AG08395 (cell line): ENCODE measurements at places on chromosomes 2 and 18.

DNA sequence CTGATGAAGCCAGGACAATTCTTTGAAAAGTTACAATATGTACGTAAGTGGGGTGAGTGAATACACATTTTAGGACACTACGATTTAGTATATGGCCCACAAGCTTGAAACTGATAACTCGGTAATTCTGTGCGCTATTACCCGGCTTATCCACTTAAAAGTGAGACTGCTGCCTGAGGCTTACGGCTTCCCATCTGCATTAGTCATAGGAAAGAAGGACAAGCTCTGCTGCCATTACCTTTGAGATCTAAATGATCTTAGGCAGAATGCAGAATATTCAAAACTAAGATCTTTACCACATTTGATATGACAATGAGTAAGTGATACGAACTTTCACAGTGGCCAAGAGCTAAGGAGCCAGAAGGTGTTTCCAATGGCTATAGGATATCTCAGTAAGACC is 133.3 kb downstream of the GAREM1 start:
- no peak for DNase-seq

DNA sequence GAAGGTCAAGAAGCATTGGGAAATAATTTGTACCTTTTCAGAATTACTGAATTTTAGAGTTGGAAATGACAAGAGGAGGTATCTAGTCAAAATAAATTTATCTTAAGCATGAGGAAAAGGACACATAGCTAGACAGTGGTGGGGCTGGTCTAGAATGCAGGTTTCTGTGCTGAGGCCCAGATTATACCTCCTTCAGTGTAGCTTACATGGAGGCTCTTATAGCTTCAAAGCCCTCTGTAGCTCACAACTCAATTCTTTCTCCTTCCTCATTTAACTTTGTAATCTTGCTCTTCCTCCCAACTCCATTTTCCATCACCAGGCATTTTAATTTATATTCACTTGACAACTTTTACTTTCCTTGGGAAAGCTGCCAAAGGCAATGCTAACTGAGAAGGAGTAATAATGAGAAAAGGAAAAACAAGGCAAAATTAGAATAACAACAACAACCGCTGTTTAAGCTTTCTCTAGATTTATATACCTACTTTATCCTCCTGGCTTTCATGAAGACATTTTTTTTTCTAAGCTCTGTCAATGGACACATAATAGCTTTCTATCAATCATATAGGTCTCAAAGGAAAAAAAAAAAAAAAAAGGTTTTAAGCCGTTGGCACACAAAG is 58.5 kb downstream of the CLHC1 start:
- DNase-seq, result no peak

GRCh38 chr2:156399950-156400705 is 36.1 kb upstream of the GPD2 start:
- peak; percentile 81 for DNase-seq

GRCh38 chr18:22831441-22831904 is 101.7 kb upstream of the RBBP8 start:
- DNase-seq, result no peak

DNA sequence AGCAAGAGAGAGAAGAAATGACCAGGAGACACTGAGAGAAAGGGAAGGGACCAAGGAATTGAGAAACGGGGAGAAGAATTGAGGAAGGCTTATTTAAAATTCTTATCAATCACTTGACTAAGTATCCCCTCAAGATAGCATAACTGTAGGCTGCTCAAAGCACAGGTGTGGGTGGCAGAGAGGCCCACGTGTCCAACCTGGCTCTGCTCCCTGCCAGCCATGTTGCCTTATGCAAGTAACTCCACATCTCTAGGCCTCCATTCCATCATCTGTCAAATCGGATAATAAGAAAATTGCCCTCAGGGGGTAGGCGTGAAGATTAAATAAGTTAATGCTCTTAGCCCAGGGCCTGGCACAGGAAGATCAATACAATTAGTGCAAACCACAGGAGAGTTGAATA is 7.4 kb upstream of the NPAS2 start:
- no peak for DNase-seq

- no peak for DNase-seq
Observed at GRCh38 chr2:53312721-53313120, 454.9 kb upstream of the CHAC2 start.

DNA sequence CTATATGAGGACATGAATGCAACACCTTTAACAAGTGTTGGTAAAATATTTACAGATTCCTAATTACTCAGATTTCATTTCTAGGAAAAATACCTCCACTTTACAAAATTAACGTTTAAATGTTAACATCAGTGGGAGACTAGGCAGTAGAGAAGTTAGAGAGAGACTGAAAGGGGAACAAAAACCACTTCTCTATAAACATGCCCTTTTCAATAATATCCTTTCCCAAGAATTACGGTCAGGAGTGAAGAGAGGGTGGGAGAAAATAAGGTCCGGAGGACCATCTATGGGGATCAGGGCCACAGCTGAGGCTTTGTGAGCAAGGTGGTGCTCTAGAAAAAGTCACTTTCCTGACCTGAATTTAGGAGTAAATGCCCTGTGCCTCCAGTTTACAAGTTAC is 65.3 kb upstream of the WIPF1 start:
- no peak for DNase-seq

DNA sequence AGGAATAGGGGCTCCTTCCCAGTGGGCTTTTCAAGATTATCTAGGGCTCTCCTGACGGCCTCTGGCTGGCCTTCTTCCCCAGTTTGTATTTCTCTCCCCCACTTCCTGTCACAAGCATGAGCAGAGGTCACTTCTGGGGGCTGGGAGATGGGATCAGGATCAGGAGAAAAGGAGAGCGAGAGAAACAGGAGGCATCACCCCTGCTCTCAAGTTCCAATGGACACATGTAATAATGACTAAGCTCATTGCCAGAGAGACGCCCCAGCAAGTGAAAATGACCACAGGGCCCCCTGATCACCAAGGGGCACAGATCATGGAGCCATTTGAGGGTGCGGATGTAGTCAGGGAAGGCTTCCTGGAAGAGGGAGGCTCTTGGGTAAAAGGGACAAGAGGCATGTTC is 92.1 kb downstream of the SMAD7 start:
- no peak for DNase-seq

- DNase-seq, result no peak
Observed at GRCh38 chr2:112768432-112768831, 4.0 kb upstream of the CKAP2L start.

DNA sequence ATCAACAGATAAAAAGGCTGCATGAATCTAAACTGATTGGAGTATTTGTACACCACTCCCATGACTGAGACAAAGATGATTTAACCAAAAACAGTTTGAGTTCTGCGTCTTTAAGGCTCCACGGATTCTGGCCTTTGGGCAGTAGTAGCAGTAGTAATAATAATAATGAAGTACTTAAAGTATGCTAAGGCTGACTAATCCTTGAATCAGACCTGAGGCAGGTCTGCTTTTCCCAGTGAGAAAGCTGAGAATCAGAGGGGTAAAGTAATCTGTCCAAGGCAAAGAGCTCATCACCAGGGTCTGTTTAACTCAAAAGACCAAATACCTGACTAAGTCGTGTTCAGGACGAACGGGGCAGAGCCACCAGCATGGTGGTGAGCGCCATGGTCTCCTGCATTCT is 61.4 kb downstream of the ID2 start:
- DNase-seq, result no peak

- DNase-seq, result no peak
Observed at GRCh38 chr18:22191923-22192322, 22.5 kb downstream of the GATA6 start.

DNA sequence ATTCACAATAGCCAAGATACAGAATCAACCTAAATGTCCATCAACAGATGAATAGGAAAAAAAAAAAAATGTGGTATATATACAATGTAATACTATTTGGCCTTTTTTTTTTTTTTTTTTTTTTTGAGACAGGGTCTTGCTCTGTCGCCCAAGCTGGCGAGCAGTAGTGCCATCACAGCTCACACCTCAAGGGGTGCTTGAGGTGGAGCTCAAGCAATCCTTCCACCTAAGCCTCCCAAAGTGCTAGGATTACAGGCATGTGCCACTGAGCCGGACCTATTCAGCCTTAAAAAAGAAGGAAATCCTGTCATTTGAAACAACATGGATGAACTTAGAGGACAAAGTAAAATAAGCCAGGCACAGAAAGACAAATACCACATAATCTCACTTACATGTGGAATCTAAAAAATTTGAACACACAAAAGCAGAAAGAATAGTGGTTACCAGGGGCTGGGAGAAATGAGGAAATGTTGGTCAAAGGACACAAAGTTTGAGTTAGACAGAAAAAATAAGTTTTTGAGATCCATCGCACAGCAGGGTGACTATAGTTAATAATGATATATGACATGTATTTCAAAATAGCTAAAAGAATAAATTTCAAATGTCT is 26.0 kb downstream of the TLK1 start:
- no peak for DNase-seq

GRCh38 chr2:181770150-181770549 is 89.8 kb upstream of the NEUROD1 start:
- no peak for DNase-seq

DNA sequence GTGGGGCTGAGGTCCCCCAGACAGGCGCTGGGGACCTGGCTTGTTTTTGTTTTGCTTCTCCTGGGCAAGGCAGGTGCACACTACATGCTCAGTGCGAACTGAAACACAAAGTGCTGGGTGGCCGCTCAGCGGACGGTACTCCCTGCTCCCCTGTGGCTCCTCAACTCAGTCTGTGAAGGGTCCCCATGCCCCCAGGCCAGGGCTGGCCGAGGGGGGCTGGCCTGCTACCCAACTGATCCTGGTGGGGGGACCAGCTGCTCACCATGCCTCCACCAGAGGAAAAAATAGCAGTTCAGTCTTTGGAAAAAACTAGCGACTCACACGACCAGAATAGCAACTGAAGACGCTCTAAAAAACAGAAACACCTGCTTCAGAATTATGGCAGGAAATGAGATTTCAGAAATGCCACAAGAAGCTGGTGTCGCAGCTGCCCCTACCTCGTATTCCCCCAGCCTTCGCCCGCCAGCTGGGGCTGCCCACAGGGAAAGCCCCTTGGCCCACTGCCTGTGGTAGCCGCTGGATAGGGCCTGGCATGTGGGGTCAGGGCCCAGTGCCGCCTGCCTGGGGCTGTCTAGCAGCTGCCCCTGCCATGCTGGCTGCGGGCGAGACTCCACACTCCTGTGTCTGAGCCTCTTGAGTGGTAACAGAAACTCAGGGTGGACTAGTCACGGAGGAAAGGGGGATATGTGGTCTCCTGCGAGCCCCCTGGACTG is 43.7 kb downstream of the MEX3C start:
- no peak for DNase-seq

- DNase-seq, result no peak
Observed at GRCh38 chr2:24771061-24771460, 22.1 kb downstream of the PTRHD1 start.

DNA sequence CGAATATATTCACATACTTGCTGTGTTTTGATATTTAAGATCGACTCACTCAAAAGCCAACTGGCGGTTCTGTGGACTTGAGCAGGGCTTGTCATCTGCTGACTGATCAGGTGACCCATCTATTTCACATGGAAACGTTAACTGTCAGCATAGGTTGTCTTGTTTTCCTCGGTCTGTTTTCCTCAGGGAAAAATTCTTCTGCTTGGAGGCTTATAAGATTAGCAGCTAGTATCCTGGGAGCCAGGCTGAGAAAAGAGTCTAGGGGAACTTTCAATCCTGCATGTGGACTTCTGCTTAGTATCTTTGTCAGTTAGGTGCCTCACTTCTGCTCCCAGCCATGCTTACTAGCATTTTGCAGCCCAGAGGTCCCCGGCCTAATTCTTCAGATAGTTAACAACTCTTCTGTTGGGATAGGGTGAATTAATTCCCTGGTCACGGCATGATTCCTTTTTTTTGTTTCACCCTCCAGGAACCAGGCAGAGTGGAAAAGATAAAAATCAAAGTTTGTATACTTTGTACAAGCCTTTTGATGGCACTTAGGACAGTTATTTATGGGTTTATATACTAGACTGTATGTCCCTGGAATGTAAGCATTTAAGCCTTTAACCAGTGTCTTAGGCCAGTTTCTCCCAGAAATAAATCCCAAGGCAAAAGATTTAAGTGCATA is 226.0 kb downstream of the GULP1 start:
- no peak for DNase-seq
